ENCODE measurements at places on chromosomes 1 and 21. TPM values are rescaled to one million over a fixed set of nuclear protein-coding genes. Genes with fewer than 3 reads are reported as not detected.

The CFHR2 gene
- not detected for total RNA-seq

The CYP4X1 gene
- total RNA-seq = 0.07 TPM

The HPCAL4 gene
- not detected for total RNA-seq

The EFNA3 gene
- 1.6 TPM for total RNA-seq

The OLIG2 gene
- not detected for total RNA-seq

The LMX1A gene
- 0.07 TPM for total RNA-seq

The IFI44 gene
- not detected for total RNA-seq

The ADSS2 gene
- 63.3 TPM for total RNA-seq

The PADI3 gene
- total RNA-seq = not detected

The TMEM69 gene
- 25.4 TPM for total RNA-seq

The RHOU gene
- 18.5 TPM for total RNA-seq

The TNFSF18 gene
- total RNA-seq = not detected

The SERTAD4 gene
- total RNA-seq = not detected

The TARS2 gene
- 22.8 TPM for total RNA-seq

The ETNK2 gene
- total RNA-seq = 42.8 TPM

The KCNJ6 gene
- not detected for total RNA-seq

The EDARADD gene
- not detected for total RNA-seq

The PBX1 gene
- total RNA-seq = not detected

Data from HepG2 (cell line).